ENCODE measurements at places on chromosomes 5 and 9.

GRCh38 chr5:169886677-169887076 lies 93.6 kb downstream of the INSYN2B start:
- DNase-seq: no peak

GRCh38 chr9:98563212-98563907 lies 145.4 kb downstream of the GABBR2 start:
- no peak for DNase-seq

- DNase-seq: no peak
Measured at GRCh38 chr5:38538161-38538560, 18.3 kb downstream of the LIFR start.

- DNase-seq: no peak
Measured at GRCh38 chr9:77659926-77660325, 11.8 kb upstream of the GNA14 start.

GRCh38 chr9:2055203-2055658 lies 40.1 kb downstream of the SMARCA2 start:
- no peak for DNase-seq

DNA sequence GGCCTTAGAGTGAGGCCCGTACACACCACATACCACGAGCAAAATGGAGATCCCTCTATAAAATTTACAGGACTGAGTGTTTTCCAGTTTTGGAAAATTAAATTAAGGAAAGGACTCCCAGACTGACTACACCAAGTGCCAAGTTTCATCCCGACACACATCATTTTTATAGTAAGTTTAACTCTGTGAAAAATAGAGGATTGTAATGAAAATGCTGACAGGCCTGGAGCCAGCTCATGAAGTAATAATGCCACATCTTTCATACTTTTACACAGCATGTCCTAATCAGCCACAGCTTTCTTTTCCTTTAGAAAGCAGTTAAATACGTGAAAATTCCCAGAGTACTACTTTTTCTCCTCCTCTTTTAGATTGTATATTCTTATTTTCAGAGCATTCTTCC lies 169.2 kb downstream of the SAXO1 start:
- peak; percentile 48 for DNase-seq

GRCh38 chr9:85723215-85723614 lies 18.5 kb downstream of the AGTPBP1 start:
- DNase-seq: no peak

- DNase-seq: peak; percentile 91
Measured at GRCh38 chr9:14271093-14271673, 42.8 kb downstream of the NFIB start.

- no peak for DNase-seq
Measured at GRCh38 chr5:115070737-115071136, 99.0 kb downstream of the TRIM36 start.

GRCh38 chr9:93261735-93262523 lies 78.0 kb downstream of the WNK2 start:
- no peak for DNase-seq

GRCh38 chr5:73030531-73030930 lies 74.7 kb downstream of the FCHO2 start:
- DNase-seq: peak; percentile 61

GRCh38 chr9:133419005-133419404 lies 1.2 kb upstream of the REXO4 start:
- DNase-seq: no peak

DNA sequence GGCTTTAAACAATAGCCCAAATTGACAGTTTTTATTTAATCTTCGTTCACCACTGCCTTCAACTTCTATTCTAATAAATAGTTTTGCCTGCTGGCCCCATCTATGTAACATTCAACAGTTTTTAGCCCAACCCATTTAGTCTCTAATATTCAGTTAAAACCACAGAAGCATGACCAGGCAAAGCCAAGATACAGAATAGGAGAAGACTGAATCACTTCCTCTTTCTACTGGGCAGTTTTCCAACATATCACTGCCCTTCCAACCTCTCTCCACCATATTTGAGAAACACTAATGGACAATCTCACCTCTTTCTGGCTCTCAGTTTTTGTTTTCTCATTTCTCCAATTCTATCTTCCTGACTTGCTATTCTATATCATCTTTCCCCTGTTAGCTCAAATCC lies 352.9 kb downstream of the DNAH5 start:
- DNase-seq: peak; percentile 91

DNA sequence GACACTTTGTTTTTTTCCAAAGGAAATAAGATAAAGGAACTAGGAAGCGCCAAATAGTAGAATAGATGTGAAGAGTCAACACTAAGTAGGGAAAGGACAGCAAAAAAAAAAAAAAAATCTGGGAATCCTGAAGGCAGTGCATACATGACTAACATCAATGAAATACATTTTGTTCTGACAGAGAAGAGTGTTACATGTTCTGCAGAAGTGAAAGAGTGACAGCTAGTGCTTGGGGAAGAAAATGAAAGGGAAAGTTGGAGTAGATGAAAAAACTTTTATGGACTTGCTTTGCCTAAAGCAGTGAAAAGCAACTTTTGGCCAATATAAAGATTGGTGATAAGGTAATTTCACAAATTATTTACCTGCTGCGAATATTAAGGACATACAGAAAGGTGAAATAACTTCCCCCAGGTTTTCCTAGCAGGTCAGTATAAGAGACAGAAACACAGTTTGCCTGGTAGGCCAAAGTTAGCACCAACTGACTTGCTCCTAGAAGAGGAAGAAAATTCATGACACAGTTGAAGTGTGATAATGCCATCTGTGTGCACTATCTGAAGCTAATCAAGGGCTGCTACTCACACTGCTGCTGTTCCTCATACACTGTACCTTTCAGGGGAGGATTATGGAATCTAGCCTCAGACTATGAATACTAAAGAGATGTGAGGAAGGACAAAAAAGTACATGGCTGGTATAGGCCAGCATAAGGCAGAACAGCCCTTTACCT lies 38.6 kb downstream of the RANBP6 start:
- no peak for DNase-seq

DNA sequence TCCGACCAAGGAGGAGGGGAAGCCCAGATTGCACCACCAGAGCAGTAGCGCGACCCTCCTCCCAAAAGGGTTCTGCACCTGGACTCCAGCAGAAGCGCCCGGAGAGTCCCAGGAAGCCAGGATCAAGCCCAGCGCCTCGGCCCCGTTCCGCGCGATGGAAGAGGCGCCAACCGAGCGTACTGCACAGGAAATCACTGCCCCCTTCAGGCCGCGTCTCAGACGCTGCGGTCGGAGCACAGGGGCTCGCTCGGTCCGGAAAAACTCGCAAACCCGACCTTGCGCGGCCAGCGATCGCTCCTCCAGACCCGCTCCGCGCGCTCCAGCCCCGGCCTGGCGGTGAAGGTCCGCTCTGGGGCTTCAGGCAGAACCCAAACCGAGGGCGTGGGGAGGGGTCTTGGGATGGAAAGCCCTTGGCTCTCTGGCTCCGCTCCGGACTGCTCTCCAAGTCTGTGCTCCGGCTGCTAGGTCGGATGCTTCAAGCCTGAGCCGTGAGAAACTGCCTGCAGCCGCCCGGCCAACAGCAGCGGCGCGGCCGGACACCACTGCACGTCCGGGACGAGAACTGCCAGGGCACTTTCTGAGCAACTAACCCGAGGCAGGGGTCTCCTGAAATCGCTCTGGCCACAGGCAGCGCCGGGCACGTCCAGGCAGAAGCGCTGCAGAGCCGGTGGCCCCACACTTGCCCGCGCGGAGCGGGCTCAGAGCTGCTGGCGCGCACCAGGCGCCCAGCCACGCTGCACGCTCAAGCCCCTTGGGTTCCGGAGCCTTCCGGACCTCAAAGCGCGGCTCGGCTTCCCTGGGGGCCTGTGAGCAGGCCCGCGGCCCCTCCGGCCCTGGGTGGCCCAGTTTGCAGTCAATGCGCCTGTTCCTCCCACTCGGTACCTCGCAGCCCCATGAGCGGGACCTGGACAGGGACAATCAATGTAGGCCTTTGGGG lies 1.3 kb downstream of the GABBR2 start:
- peak; percentile 46 for DNase-seq

DNA sequence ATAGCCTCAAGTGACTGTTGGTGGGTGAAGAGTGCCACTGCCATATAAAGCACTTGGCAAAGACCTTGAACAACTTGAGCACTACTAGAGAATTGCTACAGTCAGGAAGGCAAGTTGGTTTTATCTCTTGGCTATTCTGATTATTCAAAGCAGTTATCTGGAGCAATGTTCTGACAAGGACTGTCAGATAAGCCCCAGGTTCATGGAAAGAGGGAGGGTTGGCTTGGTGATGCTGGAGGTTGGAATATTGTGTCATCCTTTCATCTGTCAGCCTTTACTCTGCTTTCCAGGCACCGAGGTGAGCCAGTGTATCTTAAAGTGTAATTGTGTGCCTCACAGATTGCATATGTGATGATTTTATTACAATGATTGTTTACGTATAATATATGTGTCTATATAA lies 548.4 kb upstream of the ZNF608 start:
- no peak for DNase-seq

GRCh38 chr9:106722051-106722753 lies 140.8 kb upstream of the ZNF462 start:
- DNase-seq: no peak

DNA sequence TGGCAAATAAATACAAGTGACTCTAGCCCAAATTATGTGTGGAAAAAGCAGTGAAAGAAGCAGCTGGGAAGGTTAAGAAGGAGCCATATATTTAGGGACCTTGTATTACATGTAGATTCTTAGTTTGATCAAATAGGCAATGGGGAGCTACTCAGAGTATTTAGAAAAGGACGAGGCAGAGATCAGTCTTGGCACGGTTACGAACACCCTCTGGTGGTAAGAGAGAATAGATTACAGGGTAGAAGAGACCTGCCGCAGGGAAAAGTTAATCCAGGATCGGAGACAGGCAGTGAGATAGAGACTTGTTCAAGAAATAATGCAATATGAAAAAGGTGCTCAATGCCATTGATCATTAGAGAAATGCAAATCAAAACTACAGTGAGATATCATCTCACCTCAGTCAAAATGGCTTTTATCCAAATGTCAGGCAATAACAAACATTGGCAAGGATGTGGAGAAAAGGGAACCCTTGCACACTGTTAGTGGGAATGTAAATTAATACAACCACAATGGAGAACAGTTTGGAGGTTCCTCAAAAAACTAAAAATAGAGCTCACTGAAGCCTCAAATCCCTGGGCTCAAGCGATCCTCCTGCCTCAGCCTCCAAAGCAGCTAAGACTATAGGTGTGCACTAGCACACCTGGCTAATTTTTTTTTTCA lies 12.0 kb downstream of the INIP start:
- peak; percentile 70 for DNase-seq

DNA sequence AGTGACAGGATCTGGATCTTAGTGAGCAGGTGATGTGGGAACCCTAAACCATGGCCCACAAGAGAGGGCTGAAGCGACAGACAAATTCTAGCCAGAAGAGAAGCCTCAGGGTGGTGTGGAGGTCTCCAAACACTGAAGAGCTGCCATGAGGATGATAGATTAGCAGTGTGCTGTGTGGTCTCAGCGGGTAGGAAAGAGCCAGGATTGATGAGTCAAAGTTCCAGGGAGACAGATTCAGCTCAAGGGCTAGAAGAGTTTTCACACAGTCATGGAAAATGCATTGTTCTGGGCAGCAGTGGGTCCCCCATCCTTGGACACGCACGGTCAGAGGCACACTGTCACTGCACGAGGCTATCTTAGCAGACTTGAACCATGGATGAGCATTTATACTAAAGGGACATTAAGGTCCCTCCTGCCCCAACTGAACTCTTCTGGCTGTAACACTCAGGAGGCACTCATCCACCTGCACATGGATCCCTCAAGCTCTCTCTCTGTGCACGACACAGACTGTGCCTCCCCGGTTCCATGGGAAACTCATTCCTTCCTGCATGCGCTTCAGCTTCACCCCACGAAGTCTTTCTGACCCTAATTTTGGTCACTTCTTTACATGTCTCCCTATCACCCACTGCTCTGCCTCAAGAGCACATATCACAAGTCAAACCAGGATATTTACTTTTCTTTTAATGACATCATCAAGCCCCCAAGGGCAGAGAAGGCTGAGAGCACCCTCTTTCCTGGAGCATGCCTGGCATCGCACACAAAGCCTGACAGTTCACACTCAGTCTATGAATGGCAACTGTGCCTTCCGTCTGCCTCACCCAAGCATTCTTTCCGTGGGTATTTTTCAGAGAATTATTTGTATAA lies 84.8 kb downstream of the TLE1 start:
- peak; percentile 73 for DNase-seq

Data from fibroblast of upper back skin (primary cell).